Activated CD4-positive, alpha-beta T cell treated with anti-CD3 and anti-CD28 coated beads, Interleukin-2, amount 50 U/mL, for 4 hours (primary cell): ENCODE measurements at places on chromosomes 5 and 9.

DNA sequence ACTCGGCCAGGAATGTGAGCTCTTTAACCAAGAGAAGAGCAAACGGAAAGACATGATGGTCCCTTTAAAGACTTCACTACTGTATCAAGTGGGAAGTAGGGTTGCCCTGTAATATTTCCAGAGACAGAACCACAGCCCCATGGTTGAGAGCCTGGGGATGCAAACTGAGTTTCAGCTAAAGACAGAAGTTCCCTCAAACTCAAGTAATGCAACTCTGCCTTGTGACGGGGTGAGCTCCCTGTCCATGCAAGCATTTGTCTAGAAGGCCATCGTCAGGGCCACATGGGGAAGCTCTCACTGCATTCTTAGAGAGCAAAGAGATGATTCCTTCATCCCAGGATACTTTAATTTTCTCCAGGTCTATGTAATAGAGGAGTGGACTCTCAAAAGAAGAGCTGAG is 82.8 kb downstream of the INSYN2B start:
- DNase-seq: no peak

- DNase-seq: no peak
Measured at GRCh38 chr5:158805195-158805594, 294.5 kb downstream of the EBF1 start.

DNA sequence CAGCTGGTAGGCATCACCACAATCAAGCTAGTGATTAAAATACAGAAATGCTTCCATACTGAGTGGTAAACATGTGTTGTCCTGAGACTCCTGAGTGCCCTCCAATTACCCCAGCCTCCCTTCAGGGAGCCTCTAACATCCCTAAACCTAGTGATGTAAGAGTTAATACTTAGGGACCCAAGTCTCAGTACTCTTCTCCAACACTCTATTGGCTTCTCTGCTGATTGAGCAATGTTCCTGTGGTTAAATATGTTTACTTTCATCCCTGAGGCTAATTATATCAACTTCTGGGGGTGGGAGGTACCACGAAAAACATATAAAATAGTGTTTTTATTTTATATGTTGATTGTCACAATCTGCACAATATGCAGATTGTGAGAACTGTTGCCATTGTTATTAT is 5.0 kb downstream of the GRXCR2 start:
- DNase-seq: no peak

DNA sequence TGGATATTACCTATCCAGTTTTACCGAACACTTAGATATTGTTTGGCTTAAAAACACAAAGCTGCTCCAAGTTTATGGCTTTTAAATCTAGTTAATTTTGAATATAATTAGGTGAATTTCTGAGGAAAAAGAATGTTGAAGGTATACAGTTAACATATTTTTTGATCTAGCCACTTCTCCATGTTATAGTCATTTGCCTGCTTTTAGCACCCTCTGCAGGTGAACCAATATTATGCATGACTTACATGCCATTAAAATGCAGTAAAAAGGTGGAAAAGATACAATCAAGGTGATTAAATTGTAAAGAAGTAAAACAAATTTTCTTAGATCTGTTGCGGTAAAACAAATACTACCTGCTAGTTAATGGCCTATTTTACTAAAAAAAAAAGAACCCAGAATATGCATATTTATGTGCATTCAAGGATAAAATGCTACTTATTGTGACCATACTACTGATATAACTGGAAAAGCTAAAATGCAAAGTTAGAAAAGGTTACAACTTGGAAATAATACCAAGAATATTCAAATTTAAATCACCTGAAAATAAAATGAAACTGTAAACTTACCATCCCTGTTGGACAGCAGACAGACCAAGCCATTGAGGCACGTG is 132.1 kb downstream of the AP3B1 start:
- DNase-seq: no peak

GRCh38 chr9:35729700-35730485 is 2.1 kb downstream of the TLN1 start:
- DNase-seq: no peak

DNA sequence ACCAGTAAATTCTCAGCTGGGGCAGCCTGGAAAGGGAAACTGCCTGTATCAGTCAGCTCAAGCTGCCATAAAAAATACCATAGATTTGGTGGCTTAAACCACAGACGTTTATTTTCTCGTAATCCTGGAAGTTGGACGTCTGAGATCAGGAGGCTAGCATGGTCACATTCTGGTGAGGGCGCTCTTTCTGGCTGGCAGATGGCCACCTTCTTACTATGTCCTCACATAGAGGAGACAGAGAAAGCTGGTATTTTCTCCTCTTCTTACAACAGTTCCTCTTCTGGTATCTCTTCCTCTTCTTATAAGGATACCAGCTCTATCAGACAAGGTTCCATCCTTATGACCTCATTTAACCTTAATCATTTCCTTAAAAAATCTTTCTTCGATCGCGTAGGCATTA is 50.5 kb upstream of the RFX3 start:
- no peak for DNase-seq

- no peak for DNase-seq
Measured at GRCh38 chr5:174599992-174600391, 124.4 kb upstream of the MSX2 start.

DNA sequence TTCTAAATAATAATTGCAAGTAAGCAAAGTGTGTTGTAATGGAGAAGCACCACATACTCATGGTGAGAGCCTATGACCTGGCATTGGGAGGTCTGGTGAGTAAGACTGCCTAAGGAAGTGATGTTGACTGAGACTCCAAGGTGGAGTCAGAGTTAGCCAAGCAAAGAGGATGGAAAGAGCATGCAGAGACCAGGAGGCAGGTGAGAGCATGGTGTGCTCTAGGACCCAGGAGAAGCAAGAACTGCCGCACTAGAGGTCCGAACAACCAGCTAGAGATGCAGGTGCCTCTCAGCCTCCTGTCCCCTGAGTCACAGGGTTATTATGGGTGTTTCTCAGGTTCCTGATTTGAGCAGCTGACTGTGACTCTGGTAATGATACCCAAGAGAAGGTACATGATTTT is 27.3 kb downstream of the ANP32B start:
- no peak for DNase-seq
